Substantia nigra (tissue), 51 donors: ENCODE measurements at places on chromosomes 1 and 21.

GRCh38 chr1:89975540-89976125 is 19.3 kb upstream of the ZNF326 start:
- no peak for DNase-seq

DNA sequence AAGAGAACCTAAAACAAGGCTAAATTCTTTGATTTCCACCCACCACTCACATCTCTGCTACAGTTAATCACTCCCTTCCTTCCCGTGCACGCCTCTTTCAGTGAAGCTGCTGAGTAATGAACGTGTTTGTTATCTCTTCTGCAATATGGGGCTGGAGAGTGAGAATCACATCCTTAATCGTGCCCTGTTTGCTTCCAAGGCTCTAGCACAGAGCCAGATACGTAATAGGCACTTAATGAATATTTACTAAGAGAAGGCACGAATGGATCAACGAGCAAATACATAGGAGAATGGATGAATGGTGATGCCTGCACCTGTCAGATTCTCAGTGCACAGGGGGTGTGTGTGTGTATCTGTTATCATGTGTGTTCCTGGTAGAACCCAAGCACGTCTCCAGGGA is 22.1 kb upstream of the FAM43B start:
- DNase-seq = no peak

GRCh38 chr1:172638249-172638648 is 20.7 kb upstream of the FASLG start:
- no peak for DNase-seq

- DNase-seq = no peak
Measured at GRCh38 chr1:150575072-150575489, 4.3 kb downstream of the MCL1 start.

DNA sequence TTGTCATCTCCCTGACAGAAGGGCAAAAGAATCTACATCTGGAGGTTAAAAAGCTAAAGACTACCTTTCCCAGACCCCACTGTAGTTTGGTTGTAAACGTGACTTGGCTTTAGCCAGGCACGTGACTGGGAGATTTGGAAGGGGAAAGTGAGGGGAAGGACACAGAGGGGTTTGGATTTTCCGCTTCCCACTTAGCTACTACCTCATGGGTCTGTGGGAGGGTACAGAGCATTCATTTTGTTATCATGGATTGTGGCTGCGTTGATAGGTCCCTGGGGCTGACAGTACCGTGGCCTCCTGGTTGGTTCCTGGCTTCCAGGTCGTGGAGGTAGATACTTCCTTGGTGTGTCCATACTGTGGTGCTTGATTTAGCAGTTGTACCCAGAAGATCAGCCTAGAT is 2.6 kb downstream of the CHD1L start:
- no peak for DNase-seq
